MCF 10A (cell line): ENCODE measurements at places on chromosomes 4 and X.

- DNase-seq = peak; percentile 33
These were observed 100.8 kb upstream of the USP38 start for GRCh38 chr4:143083756-143084472.

DNA sequence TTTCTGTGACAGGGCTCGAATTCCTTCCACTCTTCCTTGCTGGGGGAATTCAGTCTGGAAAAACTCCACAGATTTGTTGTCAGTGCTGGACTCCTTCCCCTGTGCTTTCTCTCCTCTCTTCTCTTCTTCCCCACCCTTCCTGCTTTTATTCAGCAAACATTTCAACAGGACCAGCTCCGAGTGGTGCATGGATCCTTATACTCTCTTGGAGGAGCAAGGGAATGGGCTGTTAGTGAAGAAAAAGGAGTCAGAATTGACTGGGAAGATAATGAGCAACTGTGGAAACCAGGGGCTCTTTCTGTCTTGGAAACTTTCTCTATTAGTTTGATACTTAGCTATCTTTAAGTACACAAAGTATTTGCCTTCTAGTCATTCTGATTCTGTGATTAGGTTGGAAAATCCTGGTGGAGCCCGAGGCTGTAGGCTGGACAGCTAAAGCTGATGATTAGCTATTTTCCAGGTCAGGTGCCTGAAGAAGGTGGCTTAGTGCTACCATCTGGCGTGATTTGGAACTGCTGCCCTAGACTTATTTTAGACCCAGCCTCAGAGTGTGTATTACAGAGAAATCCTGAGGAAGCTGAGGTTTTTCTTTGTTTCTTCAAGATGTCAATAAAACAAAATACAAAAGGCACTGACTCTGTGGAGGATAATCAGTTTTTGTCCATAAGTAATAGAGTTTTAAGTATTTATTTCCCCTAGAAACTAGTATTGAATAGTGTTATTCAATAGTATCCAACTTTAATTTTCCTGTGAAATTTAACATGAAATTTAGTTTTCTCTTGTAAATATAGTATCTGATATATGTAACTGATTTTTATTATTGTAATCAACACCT lies 38.4 kb downstream of the NAP1L5 start:
- peak; percentile 79 for DNase-seq

GRCh38 chr4:153520801-153521329 lies 54.7 kb downstream of the TMEM131L start:
- DNase-seq = no peak

- no peak for DNase-seq
These were observed 171.4 kb downstream of the PPARGC1A start for GRCh38 chr4:23718435-23718834.

DNA sequence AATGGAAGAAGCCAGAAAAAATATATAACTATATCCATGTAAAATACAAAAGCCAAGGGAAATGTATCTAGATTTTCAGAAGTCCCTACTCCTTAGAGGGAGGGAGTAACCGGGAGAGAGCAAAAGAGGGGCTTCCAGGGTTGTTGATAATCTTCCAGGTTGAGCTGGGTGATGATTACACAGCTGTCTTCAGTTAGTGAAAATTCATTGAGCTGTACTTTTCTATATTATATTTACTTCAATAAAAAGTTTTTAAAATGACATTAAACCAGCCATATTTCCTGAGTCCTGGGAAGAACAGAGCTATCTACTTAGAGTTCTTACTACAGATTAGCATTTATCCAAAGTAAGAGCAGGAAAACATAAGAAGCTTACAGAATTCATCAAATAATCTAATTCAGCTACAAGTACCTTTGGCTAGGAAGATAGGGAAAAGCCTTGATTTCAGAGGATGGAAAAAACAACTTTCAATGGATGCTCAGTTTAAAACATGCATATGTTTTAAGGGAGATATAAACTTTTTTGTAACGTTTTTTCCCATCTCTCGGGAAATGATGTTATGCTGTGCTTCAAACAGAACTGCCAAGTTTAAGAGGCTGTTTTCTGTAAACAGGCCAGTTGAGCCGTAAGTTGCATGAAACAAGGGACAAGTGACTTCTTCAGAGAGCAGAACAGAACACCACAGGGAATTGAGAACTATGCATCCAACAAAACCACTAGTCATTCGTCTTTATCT lies 204.6 kb downstream of the SCFD2 start:
- no peak for DNase-seq

DNA sequence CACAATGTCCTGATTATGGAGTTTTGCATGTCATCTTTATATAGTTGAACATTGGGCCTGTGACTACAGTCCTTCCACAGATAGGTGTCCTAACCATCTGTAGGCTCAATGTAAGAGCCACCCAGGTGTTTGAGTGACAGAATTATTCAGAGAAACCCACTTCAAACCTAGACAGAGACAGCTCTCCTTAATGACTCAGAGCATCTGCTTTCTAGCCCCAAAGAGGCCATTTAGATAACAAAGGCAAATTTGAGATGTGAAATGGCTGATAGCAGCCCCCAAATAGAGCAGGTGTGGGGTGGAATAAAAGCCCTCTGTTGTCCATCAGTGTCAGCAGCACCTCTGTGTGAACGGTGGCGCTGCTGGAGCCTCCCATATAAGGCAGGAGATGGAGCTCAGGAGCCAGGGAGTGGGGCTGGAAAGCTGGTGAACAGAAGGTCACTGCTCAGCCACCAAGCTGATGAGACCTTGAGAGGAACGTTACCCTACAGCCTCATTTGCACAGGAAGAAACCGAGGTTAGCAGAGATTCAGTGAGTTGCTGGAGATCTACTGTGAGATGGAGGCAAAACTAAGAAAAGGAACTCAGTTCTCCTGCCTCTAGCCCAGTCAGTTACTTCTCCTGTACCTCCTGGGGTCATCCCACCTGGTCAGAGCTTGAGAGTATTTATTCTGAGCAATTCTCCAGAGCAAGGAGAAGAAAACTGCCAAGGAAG lies 153.3 kb upstream of the LNX1 start:
- no peak for DNase-seq

GRCh38 chrX:153861733-153862310 lies 24.2 kb downstream of the L1CAM start:
- DNase-seq = no peak

DNA sequence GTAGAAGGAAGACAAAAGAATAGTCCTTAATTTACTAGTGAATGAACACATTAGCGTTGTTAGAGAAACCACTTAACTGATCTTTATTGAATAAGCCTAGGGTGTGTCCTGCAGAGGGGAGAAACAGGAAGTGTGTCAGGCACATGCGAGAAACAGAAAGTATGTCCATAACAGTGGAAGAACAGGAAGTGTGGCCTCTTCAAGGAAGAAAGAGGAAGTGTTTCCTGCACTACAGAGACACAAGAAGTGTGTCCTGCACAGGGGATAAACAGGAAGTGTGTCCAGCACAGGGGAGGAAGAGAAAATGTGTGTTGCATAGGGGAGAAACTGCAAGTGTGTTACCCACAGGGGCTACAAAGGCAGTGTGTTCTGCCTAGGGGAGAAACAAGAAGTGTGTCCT lies 539.6 kb upstream of the PRKX start:
- no peak for DNase-seq

GRCh38 chr4:150082241-150082640 lies 4.0 kb downstream of the DCLK2 start:
- no peak for DNase-seq

DNA sequence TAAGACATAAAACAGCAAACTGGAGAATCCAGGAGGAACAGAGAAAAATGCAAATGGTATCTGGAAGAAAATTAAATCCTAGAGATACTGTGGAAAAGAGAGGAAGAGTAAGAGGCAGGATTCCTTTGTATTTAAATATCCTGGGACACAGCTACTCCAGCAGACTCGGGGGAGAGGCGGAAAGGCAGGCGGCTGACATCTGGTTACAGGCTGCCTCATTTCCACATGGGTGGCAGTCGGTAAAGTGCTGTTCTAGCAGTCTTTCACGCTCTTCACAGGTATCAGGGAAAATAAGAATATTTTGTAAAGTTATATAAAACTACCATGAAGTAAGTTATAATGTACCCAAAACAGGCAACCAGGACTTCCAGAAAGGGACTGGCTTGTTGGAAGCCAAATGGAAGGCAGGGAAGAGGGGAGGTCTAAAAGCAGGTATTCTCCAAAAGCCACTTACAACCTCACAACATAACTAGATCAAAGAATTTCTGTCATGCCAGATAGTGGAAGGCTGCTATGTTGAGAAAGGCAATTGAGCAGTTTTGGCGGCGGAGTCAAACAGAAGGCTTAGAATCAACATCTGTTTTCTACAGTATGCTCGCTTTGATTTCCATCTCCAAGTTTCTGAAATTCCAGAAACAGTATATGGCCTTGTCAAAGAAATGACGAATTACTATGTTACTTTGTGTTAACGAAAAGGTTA lies 1.3 kb upstream of the TIGD2 start:
- no peak for DNase-seq

DNA sequence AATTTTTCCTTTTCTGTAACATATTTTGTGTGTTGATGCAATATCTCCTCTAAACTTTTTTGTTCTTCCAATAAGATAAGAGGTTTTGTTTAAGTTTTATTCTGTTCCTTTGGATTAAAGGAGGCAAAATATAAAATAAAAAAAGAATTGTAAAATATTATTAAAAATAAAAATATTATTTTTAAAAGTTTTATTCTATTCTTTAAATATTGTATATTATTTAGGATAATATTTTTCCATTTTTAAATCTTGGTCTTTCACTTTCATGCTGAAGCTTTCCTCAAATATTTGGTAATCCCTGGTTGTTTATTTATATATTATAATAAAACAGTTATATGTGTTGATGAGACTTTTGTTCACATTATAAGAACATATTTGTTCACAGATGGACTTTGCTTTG lies 187.9 kb upstream of the PDE5A start:
- DNase-seq = no peak

- DNase-seq = peak; percentile 95
These were observed 6.1 kb downstream of the TACC3 start for GRCh38 chr4:1727117-1728031.

- DNase-seq = no peak
These were observed 98.1 kb downstream of the HNRNPD start for GRCh38 chr4:82275431-82276331.

GRCh38 chr4:37970702-37971101 lies 10.5 kb downstream of the PTTG2 start:
- peak; percentile 54 for DNase-seq

DNA sequence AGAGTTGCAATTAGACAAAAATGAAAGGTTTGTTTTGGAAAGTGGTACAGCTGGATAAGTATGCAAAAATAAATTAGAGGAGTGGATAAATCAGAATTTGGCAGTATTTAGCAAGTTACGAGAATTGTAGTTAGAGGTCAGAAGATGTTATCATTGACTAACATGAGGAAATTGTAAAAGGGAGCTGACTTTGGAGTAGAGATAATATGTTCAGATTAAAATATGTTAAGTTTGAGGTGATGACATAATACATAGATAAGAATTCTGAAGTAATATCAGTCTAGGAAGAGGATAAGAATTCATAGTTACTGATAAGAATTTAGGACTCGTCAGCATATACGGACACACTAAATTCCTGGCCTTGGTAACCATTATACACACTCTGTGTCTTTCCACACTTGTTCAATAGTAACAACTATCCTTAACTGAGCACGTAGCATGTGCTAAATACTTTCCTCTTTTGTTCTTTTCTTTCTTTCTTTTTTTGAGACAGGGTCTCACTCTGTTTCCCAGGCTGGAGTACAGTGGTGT lies 4.1 kb upstream of the EPGN start:
- no peak for DNase-seq

GRCh38 chr4:184317234-184317918 lies 99.7 kb upstream of the ENPP6 start:
- no peak for DNase-seq

DNA sequence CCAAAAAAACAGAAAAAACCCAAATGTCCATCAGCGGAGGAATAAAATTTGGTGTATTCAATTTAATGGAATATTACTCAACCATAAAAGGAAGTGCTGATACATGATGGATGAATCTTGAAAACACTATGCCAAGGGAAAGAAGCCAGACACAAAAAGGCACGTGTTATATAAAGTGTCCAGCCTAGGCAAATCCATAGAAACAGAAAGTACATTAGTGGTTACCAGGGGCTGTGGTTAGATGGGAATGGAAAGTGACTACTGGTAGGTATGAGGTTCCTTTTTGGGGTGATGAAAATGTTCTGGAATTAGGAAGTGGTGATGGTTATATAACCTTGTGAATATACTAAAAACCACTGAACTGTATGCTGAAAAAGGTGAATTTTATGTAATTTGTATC lies 3.5 kb upstream of the CDKL2 start:
- peak; percentile 1 for DNase-seq

DNA sequence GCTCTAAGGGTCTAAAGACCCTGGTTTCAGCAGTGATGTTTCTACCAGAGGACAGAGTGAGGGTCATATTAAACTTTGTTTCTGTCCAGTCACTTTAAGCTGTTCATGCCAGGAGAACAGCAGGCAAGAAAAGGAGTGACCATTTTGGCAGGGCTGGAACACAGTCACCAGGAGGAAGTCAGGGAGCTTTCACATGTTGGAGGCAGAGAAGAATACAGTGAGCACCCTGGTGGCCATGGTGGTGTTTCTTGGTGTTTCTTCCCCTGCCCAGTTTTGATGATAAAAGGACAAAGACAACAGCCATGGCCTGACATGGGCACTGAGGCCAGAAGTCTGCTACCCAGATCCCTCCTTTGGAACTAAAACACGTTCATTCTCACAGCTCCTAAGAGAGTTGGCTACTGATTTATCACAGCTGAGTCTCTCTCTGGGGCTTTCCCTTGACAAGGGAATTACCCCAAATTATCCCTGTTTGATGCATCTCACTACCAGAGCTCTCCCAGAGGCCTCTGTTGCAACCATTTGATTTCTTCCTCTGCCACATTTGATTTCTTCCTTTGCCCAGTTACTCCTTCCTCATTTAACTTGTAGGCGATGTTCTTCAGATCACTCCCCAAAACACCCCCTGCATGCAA lies 106.4 kb upstream of the NWD2 start:
- DNase-seq = no peak

DNA sequence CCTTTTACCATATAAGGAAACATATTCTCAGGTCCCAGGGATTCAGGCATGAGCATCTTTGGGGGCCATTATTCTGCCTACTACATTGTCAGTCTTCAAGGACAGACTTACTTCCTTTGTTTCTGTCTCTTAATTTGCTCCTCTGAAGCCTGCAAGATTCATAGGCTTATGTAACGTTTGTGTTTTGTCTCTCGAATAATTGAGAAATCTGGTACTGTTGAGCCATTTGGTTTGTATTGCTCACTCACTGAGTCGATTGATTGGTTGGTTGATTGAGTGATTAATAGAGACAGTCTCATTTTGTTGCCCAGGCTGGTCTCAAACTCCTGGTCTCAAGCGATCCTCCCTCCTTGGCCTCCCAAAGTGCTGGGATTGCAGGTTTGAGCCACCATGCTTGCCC lies 23.7 kb downstream of the TBL1X start:
- DNase-seq = no peak

GRCh38 chr4:159201168-159201567 lies 98.3 kb downstream of the RAPGEF2 start:
- no peak for DNase-seq

GRCh38 chr4:38765382-38765781 lies 17.4 kb downstream of the TLR10 start:
- DNase-seq = no peak

GRCh38 chr4:38757945-38758600 lies 24.7 kb downstream of the TLR10 start:
- peak; percentile 42 for DNase-seq
